ENCODE measurements at places on chromosomes 6 and 20.

DNA sequence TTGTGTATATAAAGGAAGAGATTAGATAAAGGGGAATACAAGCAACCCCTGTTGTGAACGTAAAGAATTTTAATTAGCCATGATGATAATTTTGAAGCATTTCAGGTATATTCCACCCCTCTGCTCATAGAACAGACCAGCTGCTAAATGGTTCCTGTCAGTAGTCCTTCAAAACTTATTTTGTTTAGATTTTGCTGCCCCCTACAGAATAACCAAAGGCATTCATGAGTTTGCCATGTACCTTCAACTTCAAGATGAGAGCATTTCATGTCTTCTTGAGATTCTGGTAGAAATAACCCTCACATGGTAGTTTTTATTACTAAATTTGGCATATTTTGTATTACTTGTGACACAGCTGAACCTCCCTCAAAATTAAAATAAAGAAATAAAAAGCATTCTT is 1586.7 kb downstream of the HACE1 start:
- no peak for DNase-seq

DNA sequence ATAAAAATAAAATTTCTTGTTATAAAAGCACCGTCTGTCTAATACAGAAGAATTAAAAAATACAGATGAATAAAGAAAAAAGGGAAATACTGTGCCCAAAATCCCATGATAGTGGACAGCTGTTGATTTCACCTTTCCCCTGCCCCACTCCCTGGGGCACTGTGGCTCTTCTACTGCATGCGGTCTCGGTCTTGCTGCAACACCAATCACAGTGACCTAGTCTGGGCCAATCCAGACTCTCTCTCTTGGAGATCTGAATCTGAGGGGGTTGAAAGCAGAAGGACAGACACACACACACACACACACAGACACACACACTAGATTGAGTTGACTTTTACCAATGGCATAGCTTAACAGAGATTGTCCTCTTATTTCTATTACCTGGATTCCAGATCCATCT is 70.5 kb upstream of the FYN start:
- no peak for DNase-seq

DNA sequence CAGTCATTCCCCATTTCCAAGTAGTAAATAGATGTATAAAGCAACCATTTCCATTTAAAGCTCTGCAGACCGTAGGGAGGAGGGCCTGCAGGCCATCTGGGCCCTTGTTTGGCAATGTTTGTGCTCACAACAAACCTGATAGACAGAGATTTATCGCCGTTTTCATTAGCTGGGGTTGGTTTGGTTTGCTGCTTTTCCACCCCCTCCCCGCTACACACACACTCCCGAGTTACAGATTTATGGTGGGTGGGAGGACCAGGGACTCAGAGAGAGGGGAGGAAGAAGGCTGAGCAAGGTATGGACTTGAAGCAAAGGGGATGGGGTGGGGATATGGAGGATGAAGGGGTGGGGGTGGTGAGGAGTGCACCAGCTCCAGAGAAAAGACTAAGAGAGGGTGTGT is 36.6 kb upstream of the FOXP4 start:
- no peak for DNase-seq

DNA sequence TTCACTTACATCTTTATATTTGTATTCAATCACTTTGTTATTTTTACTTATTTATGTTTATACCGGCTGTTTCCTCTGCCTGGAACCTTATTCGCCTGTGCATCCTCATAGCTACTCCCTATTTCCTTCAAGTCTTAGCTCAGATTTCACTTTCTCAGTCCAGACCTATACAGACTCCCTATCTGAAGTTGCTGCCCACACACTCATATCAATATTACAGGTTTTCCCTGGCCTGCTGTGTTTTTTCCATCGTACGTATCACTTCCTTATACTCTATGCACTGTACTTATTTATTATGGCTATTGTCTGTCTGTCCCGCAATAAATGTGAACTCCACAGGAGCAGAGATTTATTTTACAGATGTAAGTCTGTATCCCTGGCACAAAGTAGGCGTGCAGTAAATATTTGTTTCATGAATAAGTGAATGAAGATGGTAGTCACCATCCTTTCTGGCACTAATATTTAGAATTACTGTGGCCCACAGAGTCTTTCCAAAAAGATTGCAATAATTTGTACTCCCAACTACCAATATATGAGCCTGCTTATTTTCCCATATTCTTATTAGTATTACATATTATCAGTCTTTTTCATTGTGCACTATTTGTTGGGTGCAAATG is 64.9 kb downstream of the TNFAIP3 start:
- DNase-seq: no peak

DNA sequence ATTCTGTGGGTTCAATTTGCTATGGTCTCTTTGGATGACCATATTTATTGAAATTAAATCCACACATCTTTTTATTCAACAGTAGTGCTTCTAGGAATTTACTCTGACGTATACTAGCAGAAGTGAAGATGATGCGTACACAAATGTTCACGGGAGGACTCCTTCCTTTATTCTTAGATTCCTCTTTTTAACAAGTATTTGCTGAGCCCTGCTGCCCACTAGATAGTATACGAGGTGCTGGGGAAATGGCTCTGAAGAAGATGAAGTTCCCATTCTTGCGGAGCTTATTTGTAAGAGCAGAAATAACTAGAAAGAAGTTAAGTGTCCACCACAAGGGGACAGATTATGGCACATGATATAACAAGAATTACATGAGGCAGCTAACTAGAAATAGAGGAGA is 145.2 kb downstream of the DOK5 start:
- no peak for DNase-seq

DNA sequence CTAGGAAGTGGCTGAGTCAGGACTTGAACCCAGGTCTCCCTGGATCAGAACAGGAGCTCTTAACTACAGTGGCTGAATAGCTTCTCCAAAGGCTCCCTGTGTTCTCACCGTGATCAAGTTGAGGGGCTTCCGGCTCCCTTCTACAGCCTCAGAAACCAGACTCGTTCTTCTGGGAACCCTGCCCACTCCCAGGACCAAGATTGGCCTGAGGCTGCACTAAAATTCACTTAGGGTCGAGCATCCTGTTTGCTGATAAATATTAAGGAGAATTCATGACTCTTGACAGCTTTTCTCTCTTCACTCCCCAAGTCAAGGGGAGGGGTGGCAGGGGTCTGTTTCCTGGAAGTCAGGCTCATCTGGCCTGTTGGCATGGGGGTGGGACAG is 44.6 kb upstream of the TTPAL start:
- DNase-seq: no peak

- no peak for DNase-seq
These were observed 5.8 kb downstream of the C6orf132 start for GRCh38 chr6:42136508-42137193.

DNA sequence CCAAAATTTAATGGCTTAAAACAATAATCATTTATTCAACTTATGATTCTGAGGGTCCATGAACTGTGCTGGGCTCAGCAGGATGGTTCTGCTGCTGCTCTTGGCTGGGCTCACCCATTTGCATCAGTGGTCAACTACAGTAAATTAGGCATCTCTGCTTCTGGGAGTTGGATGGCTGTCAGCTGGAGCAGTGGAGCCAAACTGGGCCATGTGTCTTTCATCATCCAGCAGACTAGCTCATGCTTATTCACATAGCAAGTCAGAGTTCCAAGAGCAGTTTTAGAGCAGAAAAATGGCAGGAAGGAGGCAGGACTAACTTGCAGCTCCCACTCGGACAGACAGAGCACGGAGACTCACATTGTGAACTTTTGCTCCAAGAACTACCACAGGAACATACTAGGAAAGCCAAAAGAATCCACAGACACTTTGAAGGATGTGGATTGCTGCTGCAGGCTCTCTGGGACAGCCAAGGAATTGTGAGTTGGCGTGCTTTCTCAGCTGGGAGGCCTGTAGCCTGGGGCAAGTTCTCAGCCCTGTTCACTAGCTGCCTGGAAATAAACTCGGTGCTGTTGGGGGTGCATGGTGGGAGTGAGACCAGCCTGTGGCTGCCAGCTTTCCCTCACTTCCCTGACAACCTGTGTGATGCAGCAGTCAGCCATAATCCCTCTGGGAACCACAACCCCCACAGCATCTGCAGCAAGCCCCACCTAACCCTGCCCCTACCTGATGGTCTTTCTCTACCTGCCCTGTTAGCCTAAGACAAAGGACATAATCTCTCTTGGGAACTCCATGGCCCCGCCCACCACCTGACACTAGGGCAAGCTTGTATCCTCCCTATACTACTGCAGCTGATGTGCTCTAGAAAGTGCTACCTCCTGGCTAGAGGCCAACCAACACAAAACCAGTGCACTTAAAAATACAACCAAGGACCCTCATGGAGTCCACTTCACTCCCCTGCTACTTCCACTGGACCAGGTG is 129.0 kb downstream of the JPH2 start:
- no peak for DNase-seq

- DNase-seq: no peak
These were observed 23.9 kb upstream of the VSTM2L start for GRCh38 chr20:37878835-37879599.

DNA sequence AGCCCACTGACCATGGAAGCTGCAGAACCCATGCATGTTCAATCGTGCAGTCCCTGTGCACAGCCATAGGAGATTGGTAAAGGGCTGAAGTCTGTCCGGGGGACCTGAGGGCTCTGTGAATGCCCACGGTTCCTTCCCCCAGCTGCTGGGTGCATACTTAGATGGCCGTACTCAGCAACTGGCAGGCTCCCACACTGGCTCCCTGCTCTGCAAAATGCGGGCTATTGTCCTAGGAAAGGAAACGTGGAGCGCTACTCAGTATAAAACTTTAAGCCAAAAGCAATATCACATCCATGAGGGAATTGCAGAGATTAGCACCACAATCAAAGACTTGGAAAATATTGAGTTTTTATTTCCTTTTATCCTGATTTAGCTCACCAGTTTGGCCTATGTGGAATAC is 202.0 kb downstream of the WDR27 start:
- no peak for DNase-seq

GRCh38 chr6:139879823-139880356 is 505.4 kb upstream of the CITED2 start:
- no peak for DNase-seq

DNA sequence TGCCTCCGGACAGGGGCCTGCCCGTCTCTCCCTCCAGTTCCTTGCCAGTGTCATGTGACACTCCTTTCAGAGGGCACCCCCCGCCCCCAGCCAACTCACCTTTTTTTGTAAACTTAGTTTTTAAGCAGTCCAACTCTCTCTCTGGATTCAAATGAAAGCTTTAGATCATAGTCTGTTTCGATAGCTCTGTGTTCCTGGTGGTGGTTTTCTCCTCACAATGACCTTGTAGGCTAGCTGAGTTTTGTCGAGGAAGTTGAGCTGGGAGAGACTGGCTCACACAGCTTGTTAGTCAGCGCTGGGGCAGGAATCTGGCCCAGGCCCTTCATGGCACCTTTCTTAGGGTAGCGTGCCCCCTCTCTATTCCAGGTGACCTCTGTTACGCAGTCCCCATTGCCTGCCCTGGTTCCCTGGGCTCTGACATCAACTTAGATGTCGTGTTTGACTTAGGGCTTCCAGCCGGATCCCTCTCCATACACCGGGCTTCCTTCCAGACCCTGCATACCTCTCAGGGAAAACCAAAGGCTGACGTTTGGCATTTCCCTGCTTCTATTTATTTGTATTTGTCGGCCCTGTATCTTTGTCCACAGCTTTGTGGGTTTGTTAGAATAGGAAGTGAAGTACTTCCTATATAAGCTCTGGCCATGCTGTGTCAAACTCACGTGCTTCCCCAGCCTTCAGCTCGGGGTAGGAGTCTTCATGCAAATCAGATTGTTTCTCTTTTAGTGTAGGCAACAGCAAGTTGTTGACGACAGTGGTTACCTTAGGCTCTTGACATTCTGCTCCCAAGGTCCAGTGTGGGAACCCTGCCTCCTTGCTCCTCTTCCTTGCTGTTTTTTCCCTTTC is 12.7 kb downstream of the IGF2R start:
- DNase-seq: no peak

DNA sequence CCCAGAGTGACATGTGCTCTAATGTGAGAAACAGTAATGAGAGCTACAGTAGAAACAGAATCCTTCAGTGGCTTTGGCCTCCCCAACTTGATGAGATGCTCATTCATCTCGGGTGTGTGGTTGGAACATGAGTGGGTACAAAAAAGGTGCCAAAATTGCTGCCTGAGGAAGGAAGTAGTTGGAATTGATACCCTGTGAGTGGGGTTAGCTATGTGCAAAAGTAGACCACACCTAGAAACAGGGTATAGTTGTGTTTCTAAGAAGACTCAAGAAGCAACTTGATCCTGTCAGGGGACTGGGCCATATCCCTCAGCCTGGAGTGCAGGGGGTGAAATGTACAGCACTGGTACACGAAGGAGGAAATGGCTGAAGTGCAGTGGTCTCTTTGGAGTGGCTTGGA is 206.4 kb upstream of the SUPT3H start:
- DNase-seq: no peak

GRCh38 chr6:40286721-40287120 is 300.4 kb downstream of the LRFN2 start:
- no peak for DNase-seq

DNA sequence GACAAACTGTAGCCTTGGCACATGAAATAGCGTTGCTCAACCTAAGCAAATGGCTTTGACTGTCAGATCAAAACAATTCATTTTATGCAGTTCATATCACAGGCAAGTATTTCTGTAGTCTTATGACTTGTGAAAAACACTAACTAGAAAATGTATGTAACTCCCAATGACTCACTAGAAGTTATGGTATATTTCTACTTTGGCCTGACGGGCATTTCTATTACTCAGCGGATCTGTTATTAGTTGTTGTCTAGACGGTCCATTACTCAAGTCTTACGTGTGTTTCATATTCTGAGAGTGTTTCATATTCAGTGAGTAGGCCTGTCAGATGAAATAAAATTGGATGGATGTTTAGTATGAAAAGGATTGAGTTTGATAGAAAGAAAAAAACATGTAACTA is 880.9 kb downstream of the PRIM2 start:
- no peak for DNase-seq

DNA sequence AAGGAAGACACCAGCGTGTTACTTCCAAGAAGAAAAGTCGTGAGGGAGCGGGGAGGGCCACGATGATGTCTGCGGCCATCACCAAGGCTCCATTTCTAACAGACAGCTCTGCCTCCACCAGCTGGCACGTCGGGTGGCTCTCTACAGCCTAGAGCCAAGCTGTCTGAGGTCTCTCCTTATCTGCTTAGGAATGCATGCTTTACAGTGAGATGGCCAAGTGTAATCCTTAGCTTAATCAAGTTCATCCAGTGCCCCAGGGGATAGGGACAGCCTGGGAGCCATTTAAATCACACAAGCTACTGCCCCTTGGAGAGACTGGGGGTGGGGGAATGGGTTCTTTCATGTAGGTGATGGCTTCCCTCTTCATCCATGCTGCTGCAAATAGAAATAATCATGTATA is 213.8 kb upstream of the CST7 start:
- no peak for DNase-seq

DNA sequence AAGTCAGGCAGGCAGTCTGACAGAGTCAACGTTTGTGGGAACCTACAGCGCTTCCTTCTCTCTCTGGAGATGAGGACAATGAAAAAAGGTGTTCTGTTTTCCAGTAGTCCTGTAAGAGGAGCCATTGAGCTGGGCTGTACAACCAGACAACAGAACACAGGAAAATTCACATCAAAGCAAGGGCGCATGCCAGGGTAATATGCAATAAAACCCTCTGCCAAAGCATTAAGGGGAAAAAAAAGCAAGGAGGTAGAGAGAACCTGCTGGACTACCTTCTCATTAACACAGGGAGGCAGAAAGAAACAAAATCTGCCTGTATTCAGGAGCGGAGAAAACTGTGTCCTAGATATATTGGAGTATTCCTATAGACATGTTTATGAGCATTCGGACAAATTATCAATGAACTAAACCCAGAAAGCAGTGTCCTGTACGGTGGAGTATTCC is 1.3 kb downstream of the RNF24 start:
- no peak for DNase-seq

- no peak for DNase-seq
These were observed 156.6 kb downstream of the NFATC2 start for GRCh38 chr20:51385646-51386530.
